Thoracic aorta (tissue), 2 donors: ENCODE measurements at places on chromosomes 7 and 10. TPM values are rescaled to one million over a fixed set of nuclear protein-coding genes. Genes with fewer than 3 reads are reported as not detected.

Gene BHLHA15
- not detected for total RNA-seq

Gene GPR146
- 9.0 TPM for total RNA-seq

Gene VSTM4
- total RNA-seq, result 46.4 TPM

- H3K4me3 ChIP-seq, result no peak overlapping the region
- no peaks in the 10 kb centered on the region for H3K4me1 ChIP-seq
- H3K36me3 ChIP-seq, result no peaks in the 10 kb centered on the region
- no peaks in the 10 kb centered on the region for H3K27me3 ChIP-seq
These were observed 15.5 kb upstream of the GDI2 start for GRCh38 chr10:5828725-5829124.

DNA sequence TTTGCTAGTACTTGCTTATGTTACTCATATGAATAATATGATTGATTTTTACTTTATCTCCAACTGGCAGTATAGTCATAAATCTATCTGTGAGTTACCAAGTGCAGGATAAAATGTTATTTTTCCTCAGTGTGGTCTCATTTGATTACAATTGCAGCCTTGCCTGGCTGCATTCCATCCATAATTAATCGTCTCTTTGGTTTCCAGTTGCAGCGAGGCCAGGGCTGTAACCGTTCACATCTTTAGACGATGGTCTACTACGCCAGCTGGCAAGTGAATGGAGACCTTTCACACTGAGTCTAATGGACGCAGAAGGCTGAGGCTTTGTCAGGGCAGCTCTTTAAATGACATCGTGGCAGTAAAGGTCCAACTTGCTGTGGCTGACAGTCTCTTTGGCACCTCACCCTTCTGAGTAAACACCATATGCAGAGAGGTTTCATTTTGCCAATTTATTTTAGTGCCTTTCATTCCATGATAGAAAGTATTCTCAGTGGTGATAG is 84.0 kb downstream of the ARL4A start:
- peak overlapping the region; percentile 16 for H3K4me3 ChIP-seq
- no peak for DNase-seq
- H3K4me1 ChIP-seq, result peaks cover 7% of the 10 kb centered on the region
- no peaks in the 10 kb centered on the region for H3K27me3 ChIP-seq

GRCh38 chr10:30503700-30504266 is 69.8 kb downstream of the MAP3K8 start:
- no peak for DNase-seq
- H3K36me3 ChIP-seq, result no peaks in the 10 kb centered on the region
- H3K27ac ChIP-seq, result no peak overlapping the region
- H3K4me3 ChIP-seq, result no peak overlapping the region
- peaks cover 12% of the 10 kb centered on the region for H3K4me1 ChIP-seq

Gene CFAP43
- 0.85 TPM for total RNA-seq

GRCh38 chr10:15658069-15658702 is 61.5 kb downstream of the ITGA8 start:
- H3K4me1 ChIP-seq, result peaks cover 37% of the 10 kb centered on the region
- H3K27me3 ChIP-seq, result no peaks in the 10 kb centered on the region
- no peak overlapping the region for H3K4me3 ChIP-seq
- peaks cover 61% of the 10 kb centered on the region for H3K36me3 ChIP-seq
- H3K27ac ChIP-seq, result no peak overlapping the region
- no peak for DNase-seq
